GM23248 (cell line): ENCODE measurements at places on chromosomes 5 and 9. TPM values are rescaled to one million over a fixed set of nuclear protein-coding genes. Genes with fewer than 3 reads are reported as not detected.

LCNL1 gene
- not detected in 2 replicates for polyA plus RNA-seq

POU4F3 gene
- polyA plus RNA-seq: not detected in 2 replicates

IFNA13 gene
- polyA plus RNA-seq: not detected in 2 replicates

EEIG1 gene
- polyA plus RNA-seq: 8.9 and 9.3 TPM in 2 replicates

- peak; percentile 26 for DNase-seq
Observed at GRCh38 chr5:79330071-79330470, 94.1 kb downstream of the JMY start.

- no peak for DNase-seq
Observed at GRCh38 chr5:62097361-62097760, 208.6 kb upstream of the KIF2A start.

DNA sequence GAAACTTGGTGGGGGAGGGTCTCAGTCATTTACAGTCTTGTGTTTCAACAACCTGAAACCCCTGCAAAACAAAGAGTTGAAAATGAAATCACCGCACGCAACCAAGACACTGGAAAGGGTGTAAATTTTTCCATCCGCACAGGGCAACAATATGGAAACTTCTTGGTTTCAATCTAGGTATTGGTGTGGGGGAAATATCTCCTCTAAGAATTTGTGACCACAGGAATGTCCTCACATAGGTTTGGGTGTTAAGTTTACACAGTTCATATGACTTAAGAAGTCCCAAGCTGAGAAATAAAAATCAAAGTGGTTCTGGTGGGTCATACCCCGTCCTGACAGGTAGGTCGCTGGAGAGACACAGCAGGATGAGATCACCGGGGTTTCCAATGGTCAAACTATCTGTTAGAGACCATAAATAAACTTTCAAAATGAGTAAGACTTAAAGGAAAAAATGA is 51.9 kb upstream of the PIP5K1B start:
- no peak for DNase-seq

- DNase-seq: no peak
Observed at GRCh38 chr9:77521091-77521490, 127.0 kb downstream of the GNA14 start.

GRCh38 chr5:115097236-115097635 is 72.5 kb downstream of the TRIM36 start:
- no peak for DNase-seq

GRCh38 chr5:14364096-14364495 is 217.5 kb upstream of the OTULINL start:
- peak; percentile 26 for DNase-seq

DNA sequence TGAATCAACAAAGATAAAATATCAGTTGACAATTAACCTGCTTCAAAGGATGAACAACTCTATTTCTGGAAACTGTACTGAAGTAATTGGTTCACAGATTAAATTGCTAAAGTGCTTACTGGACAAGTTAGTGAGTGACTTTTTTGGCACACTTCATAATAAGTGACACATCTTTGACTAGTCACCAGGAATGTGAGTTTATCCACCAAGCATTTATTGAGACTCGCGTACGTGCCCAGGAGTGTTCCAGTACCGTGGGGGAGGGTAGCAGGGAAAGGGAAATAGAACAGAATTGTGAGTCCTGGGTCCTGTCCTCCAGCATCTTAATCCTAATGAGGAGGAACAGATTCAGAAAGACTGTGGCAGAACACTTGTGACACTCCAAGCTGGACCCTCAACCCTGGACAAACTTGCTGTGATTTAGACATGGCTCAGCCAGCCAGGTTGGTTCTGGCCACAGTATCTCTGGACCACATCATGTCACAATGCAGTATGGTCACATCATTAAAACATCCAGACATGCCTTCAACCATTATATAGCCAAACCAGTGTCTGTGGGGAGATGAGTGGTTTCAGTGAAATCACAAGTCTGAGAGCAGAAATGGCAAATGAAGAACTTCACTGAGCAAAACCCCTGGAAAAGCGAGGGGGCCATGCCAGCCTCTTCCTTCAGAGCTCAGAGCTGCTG is 623.1 kb downstream of the BNC2 start:
- DNase-seq: peak; percentile 91

GRCh38 chr5:166324372-166324771 is 1967.1 kb upstream of the WWC1 start:
- DNase-seq: no peak

DNA sequence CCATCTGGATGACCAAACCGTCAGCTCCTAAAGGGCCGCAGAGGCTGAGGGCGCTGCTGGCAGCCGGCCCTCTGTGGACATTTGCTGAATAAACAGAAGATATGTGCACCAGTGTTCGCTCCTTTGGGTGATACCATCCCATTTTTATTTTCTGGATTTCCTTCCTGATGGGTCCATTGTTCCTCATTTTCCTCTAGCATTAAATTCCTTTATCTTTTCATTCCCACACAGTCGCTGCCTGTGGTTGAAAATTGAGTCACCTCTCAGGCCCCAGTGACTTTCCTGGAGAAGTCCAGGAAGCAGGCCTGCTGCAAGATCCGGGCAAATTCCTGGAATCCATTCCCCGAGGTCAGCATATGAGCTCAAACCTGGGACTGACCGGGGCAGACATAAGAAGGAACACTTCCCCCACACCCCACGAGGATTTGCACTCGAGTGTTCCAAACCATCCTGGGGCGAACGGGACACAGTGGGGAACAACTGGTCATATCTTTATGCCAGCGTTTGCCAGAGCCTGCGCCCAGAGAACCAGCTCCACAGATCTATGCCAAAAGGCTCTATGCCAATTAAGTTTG is 86.7 kb upstream of the PCA3 start:
- peak; percentile 17 for DNase-seq

DNA sequence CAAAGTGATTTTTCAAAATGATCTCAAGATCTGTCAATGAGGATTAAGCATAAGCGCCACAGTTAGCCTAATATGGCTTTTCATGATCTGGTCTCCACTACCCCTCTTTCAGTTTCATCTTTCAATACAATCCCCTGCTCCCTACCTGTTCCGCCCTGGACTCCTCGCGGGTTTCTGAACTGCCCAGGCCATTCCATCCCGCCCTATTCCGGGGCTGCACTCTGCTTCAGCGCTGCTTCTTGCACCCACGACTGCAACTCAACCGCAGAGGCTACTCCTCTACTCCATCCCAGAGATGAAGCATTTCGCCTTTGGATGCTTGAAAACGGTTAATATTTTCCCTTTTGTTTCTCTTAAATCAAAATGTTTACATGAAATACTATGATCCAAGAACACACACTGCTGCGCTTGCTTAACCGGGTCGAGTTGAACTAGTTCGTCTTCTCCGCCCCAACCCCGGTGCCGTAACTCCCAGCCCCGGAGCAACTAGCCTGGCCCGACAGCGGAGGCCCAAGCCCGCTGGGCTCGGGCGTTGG is 716 bp upstream of the OTULIN start:
- peak; percentile 63 for DNase-seq

GRCh38 chr9:126532951-126533925 is 80.5 kb upstream of the LMX1B start:
- no peak for DNase-seq

GRCh38 chr9:128607642-128608350 is 48.9 kb downstream of the DYNC2I2 start:
- DNase-seq: peak; percentile 50

DNA sequence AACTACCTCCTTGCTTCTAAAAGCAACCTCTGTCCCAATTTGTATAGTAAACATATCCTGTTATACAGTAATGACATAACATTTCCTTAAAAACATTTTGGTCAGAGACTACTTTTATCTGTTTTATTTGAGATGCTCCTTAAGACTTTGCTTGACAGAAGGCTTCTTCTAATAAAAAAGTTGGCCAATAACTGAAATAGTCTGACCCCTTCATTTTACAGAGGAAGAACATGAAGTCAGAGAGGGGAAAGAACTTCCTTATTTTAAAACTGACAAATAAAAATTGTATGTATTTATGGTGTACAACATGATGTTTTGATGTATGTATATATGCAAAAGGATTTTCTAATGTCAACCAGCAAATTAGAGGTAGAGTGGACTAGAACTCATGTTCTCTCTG is 35.8 kb upstream of the SPARC start:
- DNase-seq: no peak

DNA sequence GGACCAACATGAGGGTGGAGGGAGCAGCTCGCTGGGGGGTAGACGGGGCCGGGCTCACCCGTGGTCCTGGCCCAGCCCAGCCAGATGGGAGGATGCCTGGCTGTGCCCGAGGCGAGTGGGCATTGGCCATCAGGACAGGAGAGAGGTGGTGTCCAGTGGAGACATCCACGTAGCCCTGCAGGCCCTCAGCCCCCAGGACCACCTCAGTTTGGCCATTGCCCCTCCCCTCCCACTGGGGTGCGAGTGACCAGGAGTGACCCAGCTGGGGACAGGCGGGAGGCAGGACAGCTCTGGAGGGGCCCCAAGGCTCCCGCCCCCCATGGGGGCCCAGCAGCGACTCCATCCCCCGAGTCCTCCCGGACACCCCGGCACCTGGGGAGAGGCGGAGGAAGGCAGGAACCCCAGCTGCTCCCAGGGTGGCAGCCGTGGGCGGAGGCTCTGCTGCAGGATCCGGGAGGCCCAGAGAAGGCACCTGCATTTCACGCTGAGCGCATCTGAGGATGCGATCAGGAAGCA is 8.3 kb downstream of the NOXA1 start:
- no peak for DNase-seq

DNA sequence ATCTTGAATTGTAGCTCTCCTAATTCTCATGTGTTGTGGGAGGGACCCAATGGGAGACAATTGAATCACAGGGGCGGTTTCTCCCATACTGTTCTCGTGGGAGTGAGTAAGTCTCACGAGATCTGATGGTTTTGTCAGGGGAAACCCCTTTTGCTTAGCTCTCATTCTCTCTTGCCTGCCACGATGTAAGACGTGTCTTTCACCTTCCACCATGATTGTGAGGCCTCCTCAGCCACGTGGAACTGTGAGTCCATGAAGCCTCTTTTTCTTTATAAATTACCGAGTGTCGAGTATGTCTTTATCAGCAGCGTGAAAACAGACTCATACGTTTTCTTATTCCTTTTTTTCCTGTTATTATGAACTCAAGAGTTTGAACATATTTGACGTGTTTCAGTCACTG is 39.1 kb downstream of the RETREG1 start:
- no peak for DNase-seq

- no peak for DNase-seq
Observed at GRCh38 chr9:124940521-124940893, 376 bp downstream of the GOLGA1 start.
